GM13977 (cell line): ENCODE measurements at places on chromosomes 11 and 22.

- DNase-seq = no peak
Observed at GRCh38 chr22:27786965-27787364, 14.6 kb downstream of the MN1 start.

GRCh38 chr22:24529898-24530297 is 25.0 kb downstream of the GUCD1 start:
- no peak for DNase-seq

GRCh38 chr11:129595038-129595962 is 219.7 kb downstream of the BARX2 start:
- DNase-seq = no peak

DNA sequence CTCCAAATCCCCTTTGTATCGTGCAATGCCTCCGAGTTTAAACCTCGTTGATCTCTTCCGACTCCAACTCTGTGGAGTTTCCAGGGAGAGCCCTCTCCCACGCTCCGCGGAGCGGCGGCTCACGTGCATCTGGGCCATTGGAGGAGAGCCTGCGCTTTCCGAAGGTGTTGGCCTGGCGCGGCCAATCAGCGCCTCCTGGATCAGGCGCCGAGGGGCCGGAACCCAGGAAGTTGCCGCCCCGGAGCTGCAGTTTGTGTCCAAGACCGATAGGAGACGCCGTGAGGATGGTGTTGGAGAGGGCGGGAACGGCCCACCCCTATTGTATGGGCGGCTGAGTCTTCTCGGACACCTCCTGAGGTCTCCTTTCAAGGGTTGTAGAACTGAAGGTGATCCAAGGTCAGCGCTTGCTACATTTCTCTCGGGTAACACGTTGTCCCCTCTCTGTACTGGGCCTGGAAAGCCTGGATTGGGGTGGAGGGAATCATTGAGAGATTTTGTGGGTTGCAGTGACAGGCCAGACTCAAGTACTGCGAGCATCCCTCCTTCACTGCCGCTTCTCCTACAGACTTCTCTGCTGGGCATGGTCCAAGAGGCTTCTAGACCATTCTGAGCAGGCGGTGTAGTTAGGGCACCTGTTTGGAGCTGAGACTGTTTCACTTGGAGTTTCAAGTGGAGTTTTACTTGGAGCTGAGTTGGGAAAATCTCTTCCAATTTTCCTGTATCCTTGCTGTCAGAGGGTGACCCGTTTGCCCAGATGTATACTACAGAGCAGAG is 1.7 kb downstream of the ADAMTS15 start:
- DNase-seq = no peak

DNA sequence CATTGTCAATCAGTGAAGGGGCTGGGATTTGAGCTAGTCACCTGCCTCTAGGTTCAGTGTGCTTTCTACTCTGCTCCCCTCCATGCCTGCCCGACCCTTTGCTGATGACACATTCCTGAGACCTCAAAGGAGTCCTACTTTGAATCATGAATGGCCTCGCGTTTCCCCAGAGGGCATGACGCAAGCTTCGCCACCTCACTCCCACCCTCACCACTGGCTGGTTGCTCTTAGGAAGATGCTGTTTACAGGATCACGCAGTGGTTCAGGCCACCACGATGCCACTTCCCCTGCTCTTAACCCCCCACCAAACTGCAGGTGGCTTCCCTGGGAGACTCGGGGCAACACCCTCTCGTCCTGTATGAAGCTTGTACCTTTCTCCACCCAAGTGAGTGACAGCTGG is 62.9 kb upstream of the B3GAT1 start:
- no peak for DNase-seq

DNA sequence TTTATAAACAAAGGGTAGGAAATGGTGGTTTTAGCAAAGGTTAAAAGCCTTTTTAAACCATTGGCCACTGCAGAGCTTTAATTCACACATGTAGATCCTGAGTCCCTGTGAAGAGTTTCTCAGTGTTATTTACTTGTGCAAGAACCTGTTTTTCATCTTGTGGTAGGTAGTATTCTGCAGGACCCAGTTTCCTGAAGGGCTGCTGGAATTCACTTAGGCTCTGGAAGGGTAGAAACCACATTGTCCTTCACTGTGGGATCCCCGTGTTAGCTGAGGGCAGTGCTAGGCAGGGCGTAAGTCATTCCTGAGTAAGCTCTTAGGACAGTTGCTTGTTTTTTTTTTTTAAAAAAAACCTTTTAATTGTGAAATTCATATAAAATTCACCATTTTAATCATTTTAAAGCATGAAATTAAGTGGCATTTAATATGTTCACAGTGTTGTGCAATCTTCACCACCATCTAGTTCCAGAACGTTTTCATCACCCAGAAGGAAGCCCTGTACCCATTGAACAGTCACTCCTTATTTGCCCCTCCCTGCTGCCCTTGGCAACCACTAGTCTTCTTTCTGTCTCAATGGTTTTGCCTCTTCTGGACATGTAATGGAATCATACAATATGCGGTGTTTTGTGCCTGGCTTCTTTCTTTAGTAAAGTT is 77.7 kb downstream of the C22orf31 start:
- no peak for DNase-seq

GRCh38 chr11:11622340-11622706 is 518 bp upstream of the GALNT18 start:
- DNase-seq = no peak

DNA sequence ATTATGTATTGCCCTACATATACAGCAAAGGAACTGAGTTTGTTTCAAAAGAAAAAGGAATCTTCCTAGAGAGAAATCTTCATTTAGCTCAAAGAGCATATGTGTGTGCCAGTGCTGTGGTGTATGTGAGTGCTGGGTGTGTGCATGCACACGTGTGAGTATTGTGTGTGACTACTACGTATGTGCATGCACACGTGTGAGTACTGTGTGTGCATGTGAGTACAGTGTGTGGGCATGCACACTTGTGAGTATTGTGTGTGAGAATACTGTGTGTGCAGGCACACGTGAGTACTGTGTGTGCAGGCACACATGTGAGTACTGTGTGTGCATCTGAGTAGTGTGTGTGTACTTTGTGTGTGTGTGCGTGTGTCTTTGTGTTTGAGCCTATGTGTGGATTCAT is 651.0 kb upstream of the B3GAT1 start:
- DNase-seq = no peak

DNA sequence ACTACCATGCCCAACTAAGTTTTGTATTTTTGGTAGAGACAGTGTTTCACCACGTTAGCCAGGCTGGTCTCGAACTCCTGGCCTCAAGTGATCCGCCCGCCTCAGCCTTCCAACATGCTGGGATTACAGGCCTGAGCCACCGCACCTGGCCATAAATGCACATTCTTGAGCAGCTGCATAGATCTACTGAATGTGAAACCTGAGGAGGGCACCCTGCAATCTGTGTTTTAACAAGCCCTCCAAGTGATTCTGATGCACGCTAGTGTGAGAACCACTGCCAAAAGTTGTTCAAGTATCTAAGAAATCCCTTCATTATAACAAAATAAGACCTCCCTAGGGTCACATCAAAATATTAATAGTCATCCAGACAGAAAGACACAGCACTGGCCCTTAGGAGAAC is 89.3 kb downstream of the RDX start:
- no peak for DNase-seq

DNA sequence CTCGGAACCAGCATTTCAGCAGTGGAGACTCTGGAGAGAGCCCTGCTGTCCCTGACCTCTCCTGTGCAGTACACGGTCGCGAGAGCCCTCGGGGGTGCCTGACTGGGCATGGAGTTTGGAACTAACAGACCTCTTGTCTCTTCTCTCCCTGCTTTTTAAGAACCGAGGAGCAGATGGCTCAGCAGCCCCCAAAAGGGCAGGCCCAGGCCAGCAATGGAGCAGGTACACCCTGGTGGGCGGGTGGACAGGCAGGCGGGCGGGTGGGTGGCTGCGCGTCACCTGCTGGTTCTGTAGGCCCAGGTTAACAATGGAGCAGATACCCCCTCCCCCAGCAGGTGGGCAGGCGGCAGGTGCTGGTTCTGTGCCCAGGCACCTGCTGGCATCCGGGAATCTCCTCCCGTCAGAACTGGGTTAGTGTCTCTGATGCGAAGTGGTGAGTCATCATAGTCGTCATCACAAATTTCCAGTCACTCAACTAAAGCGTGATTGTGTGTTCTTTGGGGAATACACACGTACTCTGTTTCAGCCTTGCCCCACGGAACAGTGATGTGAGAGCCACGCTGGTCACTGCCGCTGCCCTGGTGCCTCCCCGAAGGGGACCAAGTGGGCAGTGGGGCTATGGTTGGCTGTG is 41.1 kb downstream of the GRAMD4 start:
- DNase-seq = no peak

- DNase-seq = peak; percentile 85
Observed at GRCh38 chr22:43346521-43346929, 3.4 kb upstream of the SCUBE1 start.

- DNase-seq = no peak
Observed at GRCh38 chr22:48187356-48187755, 1424.9 kb downstream of the TBC1D22A start.

GRCh38 chr11:9133956-9134355 is 42.6 kb upstream of the SCUBE2 start:
- DNase-seq = no peak

- no peak for DNase-seq
Observed at GRCh38 chr11:74019860-74020259, 11.0 kb upstream of the UCP3 start.

GRCh38 chr11:65065851-65066250 is 7.5 kb upstream of the NAALADL1 start:
- no peak for DNase-seq

DNA sequence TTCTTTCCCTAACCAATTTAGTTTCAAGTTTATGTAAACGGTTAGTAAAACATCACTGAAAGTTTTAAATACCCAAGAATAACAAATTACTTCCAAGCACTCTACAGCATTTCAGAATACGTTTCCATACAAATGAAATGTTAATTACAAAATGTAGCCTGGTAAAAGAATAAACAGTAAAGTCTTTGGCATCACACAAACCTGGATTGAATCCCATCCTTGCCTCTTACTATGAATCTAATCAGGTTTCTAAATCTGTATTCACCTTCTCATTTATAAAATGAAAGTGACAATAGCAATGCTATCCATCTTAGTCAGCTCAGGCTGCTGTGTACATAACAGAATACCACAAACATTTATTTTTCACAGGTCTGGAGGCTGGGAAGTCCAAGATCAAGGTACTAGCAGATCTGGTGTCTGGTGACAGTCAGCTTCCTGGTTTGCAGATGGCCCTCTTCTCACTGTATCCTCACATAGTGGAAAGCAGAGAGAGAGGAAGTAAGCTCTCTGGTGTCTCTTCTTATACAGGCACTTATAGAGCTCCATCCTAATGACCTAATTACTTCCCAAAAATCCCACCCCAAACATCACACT is 19.2 kb downstream of the FAM168A start:
- DNase-seq = no peak

GRCh38 chr22:20089226-20089976 is 9.4 kb downstream of the DGCR8 start:
- no peak for DNase-seq

DNA sequence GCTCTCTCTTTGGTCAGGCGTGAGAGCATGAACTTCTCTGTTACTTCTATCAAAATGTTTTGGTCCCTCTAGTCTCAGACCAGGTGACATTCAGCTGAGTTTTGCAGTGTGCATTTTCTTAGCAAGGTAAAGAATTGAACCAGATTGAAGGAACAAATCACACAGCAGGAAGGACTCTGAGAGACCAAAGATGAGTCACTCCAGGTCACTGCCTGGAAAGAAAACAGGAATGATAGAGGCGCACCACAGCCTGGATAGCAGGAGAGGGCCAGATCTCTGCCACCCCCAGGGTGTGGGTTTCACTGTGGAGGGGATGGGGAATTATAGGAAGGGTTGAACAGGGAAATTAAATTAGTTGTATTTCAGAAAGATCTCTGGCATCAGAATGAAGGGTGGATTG is 788.3 kb downstream of the NTM start:
- DNase-seq = no peak

- DNase-seq = no peak
Observed at GRCh38 chr22:49763138-49763537, 64.5 kb downstream of the BRD1 start.

DNA sequence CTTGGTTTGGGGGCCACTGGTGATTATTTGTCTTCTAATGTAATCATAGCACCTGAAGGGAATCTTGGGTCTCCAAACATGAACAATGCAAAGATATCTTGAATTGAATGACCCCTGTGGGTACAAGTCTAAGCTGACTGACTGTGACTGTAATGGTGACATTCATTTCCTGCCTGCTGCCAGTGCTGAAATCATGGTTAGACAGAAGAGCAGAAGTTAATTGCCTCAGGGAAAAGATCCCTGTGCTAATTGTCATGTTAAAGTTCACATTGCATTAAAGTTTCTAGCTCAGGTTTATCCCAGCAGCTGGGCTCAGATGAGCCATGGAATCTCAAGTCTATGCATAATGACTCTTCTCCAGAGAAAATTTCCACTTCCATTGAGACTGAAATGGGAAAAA is 772.0 kb downstream of the ETS1 start:
- DNase-seq = no peak

DNA sequence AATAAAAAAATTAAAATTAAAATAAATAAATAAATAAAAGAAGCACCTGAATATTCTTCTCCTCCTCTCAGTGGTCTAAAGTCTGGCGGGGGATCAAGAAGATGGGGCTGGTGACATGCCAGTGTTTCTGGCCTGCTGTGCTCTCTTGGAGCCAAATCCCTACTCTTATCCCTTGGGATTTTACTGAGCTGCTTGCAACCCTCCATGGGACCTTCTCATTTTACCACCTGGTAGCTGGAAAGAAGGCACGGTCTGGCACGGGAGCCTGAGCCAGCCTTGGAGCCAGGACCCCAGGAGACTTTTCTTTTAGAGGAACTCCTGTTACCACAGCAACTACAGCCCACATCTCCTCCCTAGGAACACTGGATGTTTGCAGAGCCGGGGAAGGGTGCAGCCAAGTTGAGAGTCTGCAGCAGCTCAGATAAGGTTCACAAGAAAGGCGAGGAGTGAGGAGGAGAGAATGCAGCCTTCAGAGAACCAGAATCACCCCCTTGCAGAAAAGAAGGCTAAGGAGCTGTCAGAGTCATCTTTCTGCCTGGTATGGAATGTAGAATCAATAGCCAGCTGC is 21.4 kb downstream of the CD6 start:
- no peak for DNase-seq

DNA sequence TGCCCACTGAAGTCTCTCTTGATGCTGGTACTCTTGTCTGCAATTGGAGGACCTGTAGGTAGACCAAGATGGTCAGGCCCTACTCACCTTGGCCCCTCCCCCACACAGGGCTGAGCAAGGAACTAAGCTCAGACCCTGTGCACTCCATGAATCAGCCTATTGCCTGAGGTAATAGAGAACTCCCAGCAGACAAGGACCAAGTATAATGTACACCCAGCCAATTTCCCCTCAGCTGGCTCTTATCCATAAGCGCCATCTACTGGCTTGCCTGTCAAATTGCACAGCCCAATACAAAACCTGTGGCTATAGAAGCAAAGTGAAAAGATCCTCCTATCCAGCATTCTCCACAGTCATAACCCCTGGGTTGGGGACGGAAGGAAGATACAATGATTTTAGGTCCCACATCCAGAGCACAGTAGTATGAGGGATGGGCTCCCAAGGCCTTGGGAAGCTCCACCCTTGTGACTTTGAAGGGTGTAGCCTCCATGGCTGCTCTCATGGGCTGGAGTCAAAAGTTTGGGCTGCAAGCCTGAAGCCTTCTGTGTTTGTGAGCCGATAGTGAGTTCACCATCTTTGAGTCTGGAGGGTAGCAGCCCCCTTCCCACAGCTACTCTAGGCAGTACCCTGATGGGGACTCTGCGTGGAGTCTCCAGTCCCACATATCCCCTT is 56.0 kb downstream of the GLYATL2 start:
- peak; percentile 28 for DNase-seq
